ENCODE measurements at places on chromosomes 5 and 9. TPM values are rescaled to one million over a fixed set of nuclear protein-coding genes. Genes with fewer than 3 reads are reported as not detected.

The WNT8A gene
- total RNA-seq: under 0.01 TPM

The ANKRD31 gene
- 0.10 TPM for total RNA-seq

The CCL21 gene
- total RNA-seq: not detected

The DPYSL3 gene
- 64.7 TPM for total RNA-seq

The MYOZ3 gene
- total RNA-seq: under 0.01 TPM

The CCDC192 gene
- not detected for total RNA-seq

The MTAP gene
- 37.9 TPM for total RNA-seq

The CARTPT gene
- total RNA-seq: not detected

The KIF4B gene
- 0.33 TPM for total RNA-seq

The SLC4A9 gene
- not detected for total RNA-seq

The DRD1 gene
- total RNA-seq: not detected

The IFNK gene
- not detected for total RNA-seq

The REEP5 gene
- 42.1 TPM for total RNA-seq

The CARD9 gene
- total RNA-seq: 0.65 TPM

The COMMD10 gene
- total RNA-seq: 47.6 TPM

The CCL19 gene
- not detected for total RNA-seq

The ZNF618 gene
- 41.2 TPM for total RNA-seq

The TLE1 gene
- total RNA-seq: 85.6 TPM

The PTAR1 gene
- 73.2 TPM for total RNA-seq

The SRP19 gene
- total RNA-seq: 39.5 TPM

The NFIL3 gene
- 5.7 TPM for total RNA-seq

The SLC45A2 gene
- total RNA-seq: 0.10 TPM

The PSMD5 gene
- 38.6 TPM for total RNA-seq

The DBH gene
- not detected for total RNA-seq

The PCDHA13 gene
- not detected for total RNA-seq

The GABRA1 gene
- not detected for total RNA-seq

The SET gene
- 371 TPM for total RNA-seq

The F2RL1 gene
- total RNA-seq: 135 TPM

The NCBP1 gene
- total RNA-seq: 38.2 TPM

The PDE6A gene
- under 0.01 TPM for total RNA-seq

The NUTM2F gene
- not detected for total RNA-seq

The PCDHGB3 gene
- total RNA-seq: 6.5 TPM

The SLC34A1 gene
- not detected for total RNA-seq

The NOL6 gene
- total RNA-seq: 41.2 TPM

The ST8SIA4 gene
- 7.2 TPM for total RNA-seq

The SLC6A3 gene
- not detected for total RNA-seq

The CDH6 gene
- not detected for total RNA-seq

The TAF11L9 gene
- not detected for total RNA-seq

The IL5 gene
- total RNA-seq: not detected

The PCDHA1 gene
- not detected for total RNA-seq

The HSPB3 gene
- total RNA-seq: not detected

The FOXE1 gene
- not detected for total RNA-seq

The ROR2 gene
- total RNA-seq: not detected

The HAND1 gene
- total RNA-seq: not detected

The PFN3 gene
- total RNA-seq: not detected

The TIMD4 gene
- total RNA-seq: not detected

The RIOK2 gene
- 15.7 TPM for total RNA-seq

The PHF24 gene
- total RNA-seq: not detected
